ENCODE measurements at places on chromosomes 5 and 9.

GRCh38 chr9:134853893-134854292 lies 26.7 kb upstream of the FCN2 start:
- H3K36me3 ChIP-seq: no peaks in the 10 kb centered on the region
- H3K4me1 ChIP-seq: peaks cover 3% of the 10 kb centered on the region
- H3K27ac ChIP-seq: no peak overlapping the region
- no peak for DNase-seq
- peaks cover 8% of the 10 kb centered on the region for H3K27me3 ChIP-seq

GRCh38 chr9:132945186-132946130 lies 1.0 kb upstream of the TSC1 start:
- no peak for DNase-seq
- H3K27ac ChIP-seq: peak overlapping the region; percentile 100
- H3K36me3 ChIP-seq: peaks cover 3% of the 10 kb centered on the region
- peak overlapping the region; percentile 98 for H3K4me3 ChIP-seq
- H3K27me3 ChIP-seq: no peaks in the 10 kb centered on the region

GRCh38 chr5:76821136-76821535 lies 2.3 kb downstream of the F2RL1 start:
- no peaks in the 10 kb centered on the region for H3K36me3 ChIP-seq
- no peak overlapping the region for H3K27ac ChIP-seq
- DNase-seq: no peak
- no peak overlapping the region for H3K4me3 ChIP-seq
- H3K4me1 ChIP-seq: peaks cover 14% of the 10 kb centered on the region

DNA sequence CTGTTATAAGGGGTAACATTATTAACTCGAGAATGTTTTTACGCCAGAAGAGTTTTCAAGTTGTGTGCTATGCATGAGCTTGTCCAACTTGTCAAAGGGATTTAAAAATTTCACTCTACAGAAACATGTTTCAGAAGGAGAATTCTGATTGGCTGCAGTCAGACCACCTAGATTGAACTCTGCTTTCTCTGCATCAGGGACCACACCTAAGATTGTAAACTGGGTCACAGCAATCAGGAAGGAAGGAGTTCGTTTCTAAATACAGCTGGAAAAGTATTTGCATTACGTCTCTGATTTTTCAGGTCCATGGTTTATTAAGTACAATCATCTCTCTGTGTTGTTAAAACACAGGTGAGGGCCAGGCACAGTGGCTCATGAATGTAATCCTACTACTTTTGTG lies 5.8 kb downstream of the GLRX start:
- H3K36me3 ChIP-seq: peaks cover 25% of the 10 kb centered on the region
- peak overlapping the region; percentile 99 for H3K4me3 ChIP-seq
- H3K27me3 ChIP-seq: no peaks in the 10 kb centered on the region

DNA sequence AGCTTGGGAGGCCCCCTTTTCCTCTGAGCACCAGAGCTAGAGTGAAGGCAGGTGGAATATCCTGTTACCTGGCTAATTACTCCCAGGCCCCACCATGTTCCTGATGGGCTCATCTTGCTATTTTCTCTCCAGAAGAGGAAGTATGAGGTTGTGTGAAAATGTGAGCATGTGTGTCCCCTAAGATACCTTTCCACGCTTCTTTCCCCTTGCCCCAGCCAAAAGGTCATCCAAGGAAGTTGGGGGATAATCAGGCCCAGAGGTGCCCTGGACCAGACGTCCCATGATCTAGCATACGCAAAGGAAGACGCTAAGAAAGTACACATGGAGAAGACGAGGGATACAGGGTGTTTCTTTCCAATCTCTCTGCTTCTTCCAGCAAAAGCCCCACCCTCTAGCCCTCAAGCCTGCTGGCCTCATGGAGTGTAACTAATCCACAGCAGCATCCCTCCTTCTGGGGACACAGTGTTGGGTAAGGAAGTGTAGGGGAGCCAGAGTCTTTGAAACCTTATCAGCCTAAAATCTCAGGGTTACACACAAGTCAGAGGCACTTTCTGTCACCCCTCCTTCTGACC lies 115.3 kb downstream of the SLC1A3 start:
- no peak overlapping the region for H3K27ac ChIP-seq
- no peak overlapping the region for H3K4me3 ChIP-seq
- H3K4me1 ChIP-seq: peaks cover 24% of the 10 kb centered on the region
- H3K36me3 ChIP-seq: no peaks in the 10 kb centered on the region

DNA sequence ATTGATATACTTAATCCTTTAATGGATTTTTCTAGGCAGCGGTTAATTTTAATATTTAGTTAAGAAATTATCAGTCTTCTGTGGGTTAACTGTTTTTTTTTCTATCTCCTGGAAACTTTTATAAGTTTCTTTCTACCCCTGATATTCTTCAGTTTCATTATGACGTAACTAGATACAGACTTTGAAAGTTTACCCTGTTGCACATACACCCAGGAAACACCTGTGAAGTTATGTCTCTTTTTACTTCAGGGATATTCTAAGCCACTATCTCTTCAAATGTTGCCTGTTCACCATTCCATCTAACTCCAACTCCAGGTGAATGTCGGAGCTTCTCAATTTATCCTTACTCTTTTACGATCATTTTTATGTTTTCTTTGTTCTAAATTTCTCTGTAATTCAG lies 329.0 kb downstream of the ICE1 start:
- H3K4me1 ChIP-seq: no peaks in the 10 kb centered on the region
- no peak overlapping the region for H3K4me3 ChIP-seq
- H3K27ac ChIP-seq: no peak overlapping the region
- no peak for DNase-seq
- H3K27me3 ChIP-seq: no peaks in the 10 kb centered on the region
- no peaks in the 10 kb centered on the region for H3K36me3 ChIP-seq

GRCh38 chr9:21402386-21403251 lies 6.3 kb upstream of the IFNA8 start:
- H3K36me3 ChIP-seq: no peaks in the 10 kb centered on the region
- no peak for DNase-seq
- peak overlapping the region; percentile 12 for H3K4me3 ChIP-seq
- H3K27me3 ChIP-seq: peaks cover 63% of the 10 kb centered on the region

GRCh38 chr5:132466433-132467286 lies 23.9 kb downstream of the IRF1 start:
- peaks cover 3% of the 10 kb centered on the region for H3K36me3 ChIP-seq
- DNase-seq: peak; percentile 47
- peak overlapping the region; percentile 85 for H3K4me3 ChIP-seq
- peaks cover 87% of the 10 kb centered on the region for H3K4me1 ChIP-seq
- H3K27ac ChIP-seq: peak overlapping the region; percentile 100
- no peaks in the 10 kb centered on the region for H3K27me3 ChIP-seq

DNA sequence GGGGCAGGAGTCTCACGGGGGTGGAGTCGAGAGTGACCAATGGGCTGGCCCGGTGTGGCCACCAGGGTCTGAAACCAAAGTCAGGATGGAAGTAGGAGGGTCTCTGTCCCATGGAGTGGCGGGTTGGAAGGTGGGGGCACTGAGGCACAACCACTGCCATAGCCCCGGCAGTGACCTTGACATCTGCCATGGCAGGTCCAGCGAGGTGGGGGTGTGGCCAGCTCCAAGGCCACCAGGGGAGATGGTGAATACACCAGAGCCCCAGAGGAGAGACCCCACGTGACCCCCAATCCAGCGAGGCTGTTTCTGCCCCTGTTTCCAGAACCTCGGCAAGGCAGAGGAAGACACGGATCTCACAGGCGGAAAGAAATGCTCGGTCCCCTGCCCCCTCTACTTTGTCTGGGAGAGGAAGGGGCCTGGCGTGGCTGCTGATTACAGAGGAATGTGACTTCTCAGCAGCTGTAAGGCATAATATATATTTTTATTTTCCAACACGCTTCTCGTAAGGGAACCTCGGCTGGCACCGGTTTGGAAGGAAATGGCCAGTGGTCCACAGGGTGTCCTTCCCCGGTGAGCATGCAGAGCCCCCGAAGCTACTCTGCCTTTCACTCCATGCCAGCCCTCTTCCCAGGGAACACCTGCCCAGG lies 105.7 kb upstream of the SARDH start:
- H3K4me1 ChIP-seq: no peaks in the 10 kb centered on the region
- no peaks in the 10 kb centered on the region for H3K27me3 ChIP-seq
- no peak overlapping the region for H3K27ac ChIP-seq
- H3K36me3 ChIP-seq: no peaks in the 10 kb centered on the region

GRCh38 chr9:18437315-18438201 lies 36.4 kb upstream of the ADAMTSL1 start:
- DNase-seq: no peak
- peaks cover 51% of the 10 kb centered on the region for H3K27me3 ChIP-seq
- no peaks in the 10 kb centered on the region for H3K4me1 ChIP-seq
- peaks cover 4% of the 10 kb centered on the region for H3K36me3 ChIP-seq
- no peak overlapping the region for H3K4me3 ChIP-seq

DNA sequence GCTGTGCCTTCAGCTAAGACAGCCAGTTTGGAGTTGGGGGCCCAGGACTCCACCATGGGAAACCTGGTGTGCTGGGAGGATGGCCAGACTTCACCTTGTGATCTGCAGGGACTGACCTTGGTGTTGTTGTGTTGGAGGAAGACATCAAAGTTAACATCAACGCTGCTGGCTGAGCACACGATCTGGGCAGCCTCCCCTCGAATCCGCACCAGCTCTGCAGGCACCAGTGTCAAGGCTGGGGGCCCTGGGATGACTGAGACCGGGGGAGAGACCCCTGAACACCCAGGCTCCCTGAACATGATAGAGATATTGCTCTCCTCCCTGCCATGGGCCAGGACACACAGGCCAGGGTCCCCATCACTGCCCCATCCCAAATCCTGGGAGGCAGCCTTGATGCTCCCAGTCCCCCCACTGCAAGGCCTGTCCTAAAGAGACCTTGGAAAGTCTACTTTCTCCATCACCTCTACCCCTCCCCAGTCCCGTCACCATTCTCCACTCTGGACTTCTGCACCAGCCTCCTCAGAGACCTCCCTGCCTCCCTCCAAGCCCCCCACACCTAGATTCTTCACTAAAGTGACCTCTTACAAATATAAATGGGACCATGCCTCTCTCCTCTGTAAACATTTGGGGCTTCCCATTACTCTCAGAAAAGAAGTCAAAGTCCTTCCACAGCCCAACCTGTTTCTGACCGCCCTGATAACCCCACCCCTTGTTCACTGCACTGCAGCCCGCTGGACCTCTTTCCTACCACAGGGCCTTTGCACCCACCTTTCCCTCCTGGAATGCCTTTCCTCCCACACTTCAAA lies 8.2 kb downstream of the CSF1R start:
- H3K4me3 ChIP-seq: no peak overlapping the region
- no peak overlapping the region for H3K27ac ChIP-seq
- peaks cover 7% of the 10 kb centered on the region for H3K4me1 ChIP-seq
- no peak for DNase-seq

- H3K4me1 ChIP-seq: peaks cover 12% of the 10 kb centered on the region
- no peak overlapping the region for H3K4me3 ChIP-seq
- peaks cover 18% of the 10 kb centered on the region for H3K36me3 ChIP-seq
- no peak overlapping the region for H3K27ac ChIP-seq
- no peaks in the 10 kb centered on the region for H3K27me3 ChIP-seq
- no peak for DNase-seq
Measured at GRCh38 chr5:150046031-150046430, 40.3 kb downstream of the CSF1R start.

GRCh38 chr5:114789773-114790402 lies 379.8 kb downstream of the TRIM36 start:
- no peaks in the 10 kb centered on the region for H3K36me3 ChIP-seq
- DNase-seq: no peak
- H3K4me3 ChIP-seq: no peak overlapping the region
- H3K27me3 ChIP-seq: no peaks in the 10 kb centered on the region

- H3K27ac ChIP-seq: no peak overlapping the region
- H3K4me3 ChIP-seq: no peak overlapping the region
- no peaks in the 10 kb centered on the region for H3K27me3 ChIP-seq
- DNase-seq: no peak
Measured at GRCh38 chr5:44536650-44537260, 147.5 kb upstream of the FGF10 start.

- H3K36me3 ChIP-seq: peaks cover 9% of the 10 kb centered on the region
- peak overlapping the region; percentile 98 for H3K27ac ChIP-seq
- H3K27me3 ChIP-seq: no peaks in the 10 kb centered on the region
- H3K4me1 ChIP-seq: peaks cover 62% of the 10 kb centered on the region
- DNase-seq: peak; percentile 29
Measured at GRCh38 chr5:80181618-80182211, 74.1 kb downstream of the SERINC5 start.

Data from T-helper 17 cell (primary cell).